ENCODE measurements at places on chromosomes 4 and X. TPM values are rescaled to one million over a fixed set of nuclear protein-coding genes. Genes with fewer than 3 reads are reported as not detected.

The CTAG1B gene
- not detected for total RNA-seq

The MAGEA4 gene
- not detected for total RNA-seq

The SFRP2 gene
- not detected for total RNA-seq

GRCh38 chrX:46777971-46778810, 19.3 kb upstream of the SLC9A7 start:
- H3K27me3 ChIP-seq: no peaks in the 10 kb centered on the region
- DNase-seq: no peak
- no peak overlapping the region for H3K4me3 ChIP-seq

DNA sequence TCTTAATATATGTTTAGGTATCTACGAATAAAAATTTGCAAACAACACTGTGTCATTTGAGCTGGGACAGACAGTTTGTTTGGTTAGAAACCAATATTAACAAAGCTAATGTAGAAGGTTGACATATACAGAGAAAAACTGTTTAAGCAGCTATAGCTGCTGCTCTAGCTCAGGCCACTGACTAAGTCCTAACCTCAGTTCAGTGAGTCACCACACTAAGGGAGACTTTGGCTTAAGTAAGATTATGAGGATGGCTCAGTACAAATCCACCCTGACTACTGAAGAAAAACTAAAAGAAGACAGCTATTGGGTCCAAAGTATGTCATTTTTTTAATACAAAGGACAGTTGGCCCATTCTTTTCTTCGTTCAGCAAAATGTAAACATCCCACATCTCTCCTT, 717.3 kb upstream of the ACTRT1 start:
- H3K36me3 ChIP-seq: no peaks in the 10 kb centered on the region
- H3K4me3 ChIP-seq: no peak overlapping the region
- no peaks in the 10 kb centered on the region for H3K27me3 ChIP-seq
- no peak for DNase-seq
- no peaks in the 10 kb centered on the region for H3K4me1 ChIP-seq

DNA sequence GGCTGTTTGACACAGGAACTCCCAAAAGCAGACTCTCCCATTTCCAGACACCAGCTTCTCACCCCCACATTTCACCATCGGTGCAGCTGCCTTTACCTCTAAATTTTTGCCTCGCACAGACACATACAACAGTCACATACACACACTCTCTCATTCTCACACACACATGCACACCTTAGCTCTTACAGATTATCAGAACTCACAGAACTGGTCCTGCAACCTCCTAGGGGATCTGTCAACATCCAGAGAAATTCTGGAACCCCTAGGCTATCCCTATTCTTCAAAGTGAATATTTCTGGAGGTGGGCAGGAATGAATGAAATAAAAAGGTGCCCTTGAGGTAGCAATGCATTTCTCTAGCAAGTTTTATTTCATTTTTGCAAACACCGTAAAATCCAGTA, 4.1 kb downstream of the HS6ST2 start:
- no peak overlapping the region for H3K27ac ChIP-seq
- DNase-seq: no peak
- no peaks in the 10 kb centered on the region for H3K36me3 ChIP-seq
- no peak overlapping the region for H3K4me3 ChIP-seq
- no peaks in the 10 kb centered on the region for H3K27me3 ChIP-seq

DNA sequence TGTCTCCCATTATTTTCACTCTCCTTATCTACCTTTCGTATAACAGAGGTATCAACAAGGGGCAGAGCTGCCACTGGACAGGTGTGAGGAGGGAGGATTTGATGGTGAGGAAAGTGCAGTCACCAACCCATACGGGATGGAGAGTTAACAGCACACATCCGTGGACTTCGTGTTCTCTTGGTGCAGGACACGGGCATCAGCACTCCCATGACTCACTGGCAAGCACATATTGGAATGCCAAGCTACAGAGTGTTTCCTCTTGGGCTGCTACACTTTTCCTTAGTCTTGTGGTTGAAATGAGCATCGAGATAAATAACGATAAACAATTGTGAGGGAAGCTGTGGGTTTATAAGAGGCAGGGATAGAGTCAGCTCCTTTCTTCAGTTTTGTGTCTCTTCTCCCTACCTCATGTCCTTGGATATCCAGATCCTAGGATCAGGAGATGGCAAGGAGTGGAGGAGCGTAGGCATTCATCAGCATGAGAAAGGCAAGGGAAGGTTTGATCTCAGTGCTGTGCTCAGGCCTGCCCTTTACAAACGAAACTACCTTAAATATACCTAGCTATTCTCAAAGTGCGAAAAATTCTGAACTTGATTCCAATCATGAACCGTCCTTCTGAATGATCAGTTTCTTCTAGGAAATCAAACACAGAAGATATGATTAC, 96.3 kb downstream of the ZNF827 start:
- no peaks in the 10 kb centered on the region for H3K36me3 ChIP-seq
- peaks cover 4% of the 10 kb centered on the region for H3K4me1 ChIP-seq
- H3K27ac ChIP-seq: no peak overlapping the region
- no peak overlapping the region for H3K4me3 ChIP-seq
- DNase-seq: no peak

DNA sequence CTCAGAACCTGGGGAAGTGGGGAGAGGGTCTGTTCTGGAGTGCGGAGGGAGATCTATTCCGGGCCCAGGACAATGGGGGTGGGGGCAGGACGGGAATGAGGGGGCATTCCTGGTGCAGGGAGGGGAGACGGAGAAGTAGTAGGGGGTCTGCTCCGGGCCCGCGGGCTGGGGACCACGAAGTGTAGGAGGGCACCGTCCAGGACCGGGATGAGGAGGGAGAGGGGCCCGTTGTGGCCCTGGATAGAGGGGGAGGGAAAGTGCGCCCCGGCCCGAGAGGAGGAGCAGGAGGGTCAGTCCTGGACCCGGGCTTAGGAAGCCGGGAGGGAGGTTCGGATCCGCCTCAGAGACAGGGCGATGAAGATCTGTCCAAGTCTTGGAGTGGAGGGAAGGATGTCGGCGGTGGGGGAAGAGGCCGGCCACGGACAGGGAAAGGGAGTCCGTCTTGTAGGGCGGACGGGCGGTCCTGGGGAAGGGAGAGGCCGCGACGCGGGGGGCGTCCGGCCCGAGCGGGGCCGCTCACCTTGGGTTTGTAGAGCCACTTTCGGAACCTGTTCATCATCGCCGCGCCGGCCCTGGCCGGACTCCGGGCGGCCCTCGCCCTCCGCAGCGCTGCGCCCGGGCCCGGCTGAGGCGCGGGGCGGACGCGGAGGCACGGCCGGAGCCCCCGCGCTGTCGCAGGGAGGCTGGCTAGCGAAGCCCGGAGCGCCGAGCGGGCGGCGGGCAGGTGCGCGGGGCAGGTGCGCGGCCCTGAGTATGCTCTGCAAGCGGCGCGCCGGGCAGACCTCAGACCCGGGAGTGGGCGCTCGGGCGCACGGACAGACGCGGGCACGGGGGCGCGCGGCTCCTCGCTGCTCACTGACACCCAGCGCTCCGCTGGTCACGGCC, at the start of gene ZFYVE28:
TSS of gene ZFYVE28 (minus strand) at position 881 of the 885 bp plus-strand sequence. CDS start at position 559, 322 bp downstream.
- DNase-seq: no peak
- peaks cover 8% of the 10 kb centered on the region for H3K27me3 ChIP-seq
- H3K4me1 ChIP-seq: peaks cover 54% of the 10 kb centered on the region
- H3K4me3 ChIP-seq: peak within 1 kb of the TSS; percentile 71
- H3K36me3 ChIP-seq: no peaks in the 10 kb centered on the region

DNA sequence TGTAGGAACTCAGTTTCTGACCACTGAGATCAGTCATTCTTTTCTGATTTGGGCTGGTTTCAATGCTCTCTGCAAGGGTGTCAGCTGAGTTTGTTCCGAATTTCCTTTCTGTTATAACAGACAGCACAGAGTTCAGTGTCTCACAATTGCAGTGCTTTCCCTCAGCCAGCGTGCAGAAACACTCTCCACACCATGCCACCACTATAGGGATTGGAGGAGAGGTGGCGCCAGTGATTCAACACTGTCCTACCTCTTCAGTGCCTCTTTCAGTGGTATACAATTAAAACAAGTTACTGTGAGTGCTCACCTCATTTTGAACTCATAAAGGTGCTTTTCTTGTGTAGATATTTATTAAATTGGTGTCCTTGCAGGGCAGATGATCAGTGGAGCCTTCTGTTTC, 413.2 kb upstream of the CXorf51B start:
- H3K4me1 ChIP-seq: no peaks in the 10 kb centered on the region
- no peak overlapping the region for H3K27ac ChIP-seq
- H3K36me3 ChIP-seq: no peaks in the 10 kb centered on the region
- no peak overlapping the region for H3K4me3 ChIP-seq
- no peaks in the 10 kb centered on the region for H3K27me3 ChIP-seq

DNA sequence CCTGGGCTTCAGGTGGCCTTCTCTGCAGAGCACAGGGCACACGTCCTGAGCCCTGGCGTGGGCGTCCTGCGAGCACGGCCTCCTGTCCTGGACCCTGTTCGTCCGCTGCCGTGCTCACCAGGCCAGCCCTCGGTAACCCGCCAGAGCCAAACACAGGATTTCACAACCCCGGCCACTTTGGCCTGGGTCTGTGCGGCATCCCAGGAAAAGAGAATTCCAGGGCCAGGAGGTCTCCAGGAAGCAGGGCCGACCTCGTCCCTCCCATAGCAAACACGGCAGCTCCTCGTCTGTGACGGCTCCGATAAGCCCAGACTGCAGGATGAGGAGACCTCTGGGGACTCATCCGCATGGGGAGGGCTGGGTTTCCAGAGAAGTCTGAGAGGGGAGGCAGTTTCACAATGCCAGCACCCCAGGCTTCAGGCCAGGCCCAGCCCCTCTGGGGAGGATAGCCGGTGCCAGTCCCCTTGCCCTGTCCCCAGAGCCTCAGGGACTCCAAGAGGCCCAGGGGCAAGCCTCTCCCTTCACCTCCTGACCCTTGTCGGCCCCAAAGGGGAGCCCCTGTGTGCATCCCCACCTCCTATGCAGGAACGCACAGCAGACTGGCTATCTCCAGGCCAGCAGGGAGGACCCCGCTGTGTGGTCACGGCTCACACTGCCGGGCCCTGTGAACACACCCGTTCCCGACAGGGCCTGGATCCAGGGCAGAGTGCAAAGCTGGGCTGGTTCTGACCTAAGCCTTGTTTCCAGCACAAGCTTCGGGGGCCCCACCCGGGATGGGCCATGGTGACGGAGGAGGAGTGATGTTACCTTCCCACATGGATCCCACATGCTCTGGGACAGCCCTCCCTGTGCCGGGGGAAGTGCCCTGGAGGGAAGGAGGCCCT, 22.3 kb upstream of the HTRA3 start:
- DNase-seq: no peak
- no peak overlapping the region for H3K27ac ChIP-seq
- H3K4me1 ChIP-seq: peaks cover 2% of the 10 kb centered on the region

GRCh38 chrX:15973299-15973698, 118.7 kb upstream of the AP1S2 start:
- H3K4me3 ChIP-seq: no peak overlapping the region
- H3K27ac ChIP-seq: no peak overlapping the region
- H3K27me3 ChIP-seq: no peaks in the 10 kb centered on the region
- DNase-seq: peak; percentile 12
- H3K4me1 ChIP-seq: no peaks in the 10 kb centered on the region
- H3K36me3 ChIP-seq: no peaks in the 10 kb centered on the region

DNA sequence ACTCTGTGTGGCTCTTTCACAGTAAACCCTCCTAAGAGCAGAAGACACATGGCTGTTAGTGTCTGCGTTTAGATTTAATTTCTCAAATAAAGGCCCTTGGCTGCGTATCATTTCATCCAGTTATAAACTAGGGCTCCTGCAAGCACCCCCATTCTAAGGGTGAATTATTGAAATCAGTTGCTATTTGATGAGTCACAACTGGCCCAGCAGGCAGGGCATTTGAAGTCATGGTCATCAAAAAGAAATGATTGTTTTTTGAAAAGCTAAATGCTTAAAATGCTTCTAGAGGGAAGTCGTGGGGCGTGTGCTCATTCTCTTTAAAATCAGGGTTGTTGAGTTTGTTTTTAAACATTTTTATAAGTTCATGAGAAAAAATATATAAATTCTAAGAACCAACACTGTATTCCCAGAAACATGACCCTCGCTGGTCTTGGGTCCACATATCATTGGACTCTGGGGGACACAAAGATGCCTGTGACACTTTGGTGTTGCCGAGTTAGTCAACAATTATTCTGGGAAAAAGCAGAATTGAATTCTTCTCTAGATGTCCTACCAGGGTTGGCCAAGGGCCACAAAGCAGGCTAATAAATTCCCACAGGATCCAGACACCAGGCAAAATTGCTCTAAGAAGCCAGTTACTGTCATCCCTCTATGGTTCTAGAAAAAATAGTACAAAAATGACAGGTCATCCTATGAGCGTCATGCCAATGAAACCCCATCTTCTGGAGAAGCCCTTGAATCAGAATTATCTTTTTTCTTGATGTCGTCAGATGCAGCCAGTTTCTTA, 99.5 kb upstream of the MYOZ2 start:
- H3K4me1 ChIP-seq: no peaks in the 10 kb centered on the region
- peaks cover 4% of the 10 kb centered on the region for H3K27me3 ChIP-seq
- H3K27ac ChIP-seq: no peak overlapping the region
- no peak overlapping the region for H3K4me3 ChIP-seq

GRCh38 chrX:69987691-69988090, 62.0 kb downstream of the AWAT2 start:
- H3K27me3 ChIP-seq: no peaks in the 10 kb centered on the region
- no peak for DNase-seq
- H3K4me3 ChIP-seq: no peak overlapping the region
- H3K4me1 ChIP-seq: no peaks in the 10 kb centered on the region
- H3K27ac ChIP-seq: no peak overlapping the region

DNA sequence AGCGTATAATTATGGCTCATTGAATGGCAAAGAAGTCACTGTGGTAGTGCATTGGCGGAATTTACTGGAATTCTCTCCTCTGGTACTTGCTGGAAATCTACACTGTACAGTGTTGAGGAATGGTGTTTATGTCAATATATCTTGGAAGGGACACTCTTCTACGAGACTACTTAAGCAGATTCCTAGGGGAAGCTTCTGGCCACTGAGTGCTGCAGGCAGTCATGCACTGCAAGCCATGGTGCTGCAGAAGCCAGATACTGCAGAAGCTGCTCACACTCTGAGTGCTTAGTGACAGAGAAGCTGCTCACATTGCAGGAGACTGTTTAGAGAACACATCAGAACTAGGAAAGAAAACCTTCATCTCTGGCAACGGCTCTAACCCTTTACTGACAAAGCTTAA, 725.0 kb downstream of the CCSER1 start:
- no peak for DNase-seq
- no peaks in the 10 kb centered on the region for H3K27me3 ChIP-seq
- no peak overlapping the region for H3K27ac ChIP-seq
- no peaks in the 10 kb centered on the region for H3K4me1 ChIP-seq

DNA sequence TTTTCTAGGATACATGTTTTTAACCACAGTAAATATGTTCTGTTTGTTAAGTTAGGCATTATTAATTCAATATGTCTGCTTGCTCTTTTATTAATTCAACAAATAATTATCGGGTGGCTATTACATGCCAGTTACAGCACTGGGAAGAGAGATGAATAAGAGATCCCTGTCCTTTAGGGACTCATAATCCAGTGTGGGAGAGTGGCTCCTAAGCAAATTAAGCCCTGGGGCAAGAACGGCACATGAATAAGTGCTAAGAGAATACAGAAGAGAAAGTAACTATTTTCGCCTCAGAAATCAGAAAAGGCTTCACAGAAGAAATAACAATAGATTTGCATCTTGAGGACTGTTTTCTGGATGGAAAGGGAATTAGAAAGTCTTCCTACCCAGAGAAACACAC, 236.7 kb downstream of the NR3C2 start:
- H3K27ac ChIP-seq: no peak overlapping the region
- H3K27me3 ChIP-seq: no peaks in the 10 kb centered on the region

Data from CD4-positive, CD25-positive, alpha-beta regulatory T cell (primary cell).